ENCODE measurements at places on chromosomes 16 and 17.

DNA sequence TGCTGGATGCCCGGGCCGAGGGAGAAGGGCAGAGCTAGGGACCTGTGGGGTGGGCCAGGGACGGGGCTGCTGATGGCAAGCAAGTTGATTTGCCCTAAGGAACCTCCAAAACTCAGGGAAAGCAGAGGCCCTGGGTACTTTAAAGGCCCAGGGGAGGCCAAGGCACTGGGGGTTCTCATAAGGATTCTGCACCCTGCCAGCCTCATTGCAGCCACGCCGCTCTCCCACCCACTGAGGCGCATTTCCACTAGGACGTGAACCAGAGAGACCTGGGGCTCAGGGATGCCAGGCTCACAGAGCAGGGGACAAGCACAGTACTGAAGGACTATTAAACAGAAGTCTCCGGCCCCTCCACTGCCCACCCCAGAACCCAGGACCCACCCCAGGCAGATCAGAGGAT is 39.4 kb upstream of the RBFOX3 start:
- peak; percentile 12 for DNase-seq

DNA sequence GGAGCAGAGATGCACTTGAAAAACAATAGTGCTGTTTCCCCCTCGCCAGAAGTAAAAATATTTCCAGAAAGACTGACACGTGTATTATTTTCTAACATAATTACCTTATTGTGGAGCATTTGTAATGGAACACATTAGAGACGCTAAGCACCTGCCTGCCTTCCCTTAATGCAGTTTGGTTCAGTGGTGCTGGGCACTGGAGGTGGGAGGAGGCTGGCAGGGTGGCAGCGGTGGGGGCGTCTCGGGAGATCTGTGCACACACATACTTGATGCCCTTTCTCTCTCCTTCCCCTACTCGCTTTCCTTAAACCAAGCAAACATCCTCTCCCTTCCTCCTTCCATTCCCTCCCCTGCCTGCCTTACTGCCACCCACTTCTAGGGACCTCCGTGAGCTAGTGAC is 156.6 kb upstream of the SDK2 start:
- DNase-seq = no peak

GRCh38 chr17:80476877-80477646 is 655 bp upstream of the NPTX1 start:
- DNase-seq = peak; percentile 28

DNA sequence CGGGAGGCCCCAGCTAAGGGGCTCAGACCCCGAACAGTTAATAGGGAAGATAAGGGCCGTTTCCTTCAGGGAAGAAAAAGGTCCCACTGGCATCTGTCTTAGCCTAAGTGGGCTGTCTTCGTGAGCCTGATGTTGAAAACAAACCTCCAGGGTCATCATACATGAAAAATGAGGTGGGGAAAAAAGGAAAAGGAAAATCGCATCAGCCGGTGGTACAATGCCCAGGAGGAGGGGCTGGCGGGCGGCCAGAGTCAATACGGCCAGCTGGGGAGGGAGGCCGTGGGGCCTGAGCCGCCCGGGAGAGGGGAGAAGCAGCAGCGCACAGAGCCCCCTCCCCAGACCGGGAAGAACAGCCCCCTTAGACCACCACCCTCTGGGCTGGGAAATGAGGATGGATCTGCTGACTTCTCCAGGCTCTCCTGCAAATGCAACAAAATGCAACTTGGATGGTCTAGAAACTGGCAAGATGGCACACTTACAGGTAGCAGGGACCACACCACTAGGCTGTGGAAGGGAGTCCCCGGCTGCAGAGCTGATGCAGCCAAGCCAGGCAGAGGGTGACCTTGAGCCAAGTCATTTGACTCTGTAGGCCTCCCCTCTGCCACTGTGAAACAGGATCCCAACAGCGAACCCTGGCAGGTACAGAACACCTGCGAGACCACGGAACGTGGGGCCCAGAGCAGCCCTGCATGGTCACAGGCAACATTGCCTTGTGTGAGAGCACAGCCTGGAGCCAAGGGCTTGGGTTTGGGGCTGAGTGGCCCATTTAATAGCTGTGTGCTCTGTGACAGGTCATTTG is 448.5 kb downstream of the SOX9 start:
- DNase-seq = no peak

- DNase-seq = no peak
Measured at GRCh38 chr16:80746231-80746630, 58.2 kb downstream of the CDYL2 start.

DNA sequence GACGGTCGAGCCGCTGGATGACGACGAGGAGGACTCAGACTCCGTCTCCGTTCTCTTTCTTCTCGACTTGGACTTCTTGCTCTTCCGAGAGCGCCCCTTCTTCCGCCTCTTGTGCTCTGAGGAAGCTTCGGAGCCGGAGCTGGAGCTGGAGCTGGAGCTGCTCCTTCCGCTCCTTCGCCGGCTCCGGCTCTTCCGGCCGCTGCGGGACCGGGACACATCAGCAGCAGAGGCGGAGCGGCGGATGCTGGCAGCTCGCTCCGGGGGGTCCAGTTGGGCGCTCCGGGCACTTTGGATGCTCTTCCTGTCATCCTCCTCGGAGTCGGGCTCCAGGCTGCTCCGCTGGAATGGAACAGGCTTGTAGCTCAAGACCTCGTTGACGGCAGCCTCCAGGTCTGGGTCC is 36.9 kb downstream of the PIPOX start:
- DNase-seq = no peak

- no peak for DNase-seq
Measured at GRCh38 chr16:29962344-29962994, 590 bp downstream of the TMEM219 start.

DNA sequence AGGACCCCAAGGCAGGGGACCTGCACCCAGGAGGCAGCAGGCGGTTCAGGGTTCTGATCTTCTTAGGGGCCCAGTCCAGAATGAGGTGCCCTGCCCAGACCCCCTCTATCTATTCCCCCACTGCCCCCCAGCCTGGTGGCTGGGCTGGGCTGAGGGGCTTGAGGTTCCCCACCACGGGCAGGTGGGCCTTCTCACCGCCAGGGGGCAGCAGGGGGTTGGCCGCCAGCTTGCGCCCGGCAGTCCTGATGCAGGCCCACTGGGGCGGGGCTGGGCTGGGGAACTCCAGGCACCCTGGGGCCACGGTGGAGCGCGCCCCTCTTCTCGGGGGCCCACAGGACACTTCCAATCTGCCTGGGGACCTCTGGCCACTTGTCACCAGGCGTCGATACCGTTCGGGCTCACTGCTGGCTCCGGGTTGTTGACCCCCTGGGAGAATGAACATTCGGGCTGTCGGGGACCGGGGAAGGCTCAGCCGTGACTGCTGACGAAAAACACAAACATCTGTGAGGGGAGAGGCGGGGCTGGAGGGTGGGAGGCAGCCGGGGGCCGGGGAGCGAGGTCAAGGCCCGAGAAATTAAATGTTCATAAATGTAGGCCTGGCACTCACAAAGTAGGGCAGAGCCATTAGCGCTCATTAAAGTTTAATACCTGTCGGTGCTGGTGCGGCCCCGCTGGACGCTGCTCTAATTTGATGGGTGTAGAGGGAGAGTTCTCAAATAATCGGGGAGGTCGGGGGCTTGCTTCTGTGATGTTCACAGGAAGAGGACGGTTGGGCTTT is 219.3 kb upstream of the GSE1 start:
- DNase-seq = peak; percentile 79

DNA sequence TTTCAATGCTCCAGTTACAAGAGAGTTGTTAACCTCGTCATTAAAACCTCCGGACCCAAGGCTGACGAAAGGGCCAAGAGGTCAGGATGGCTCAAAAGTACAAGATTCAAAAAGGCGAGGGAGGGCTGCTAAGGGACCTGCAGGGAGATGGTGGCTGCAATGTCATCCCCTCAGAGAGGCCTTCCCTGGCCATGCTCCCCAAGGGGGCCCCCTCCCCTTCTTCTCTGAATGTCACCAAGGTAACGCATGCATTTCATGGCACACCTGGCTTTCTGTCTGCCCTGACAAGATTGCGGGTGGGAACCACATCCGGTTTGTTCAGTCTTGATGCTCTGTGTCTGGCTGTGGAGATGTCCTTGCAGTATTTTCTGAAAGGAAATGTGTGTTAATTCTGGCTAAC is 89.9 kb downstream of the C16orf78 start:
- DNase-seq = peak; percentile 67

DNA sequence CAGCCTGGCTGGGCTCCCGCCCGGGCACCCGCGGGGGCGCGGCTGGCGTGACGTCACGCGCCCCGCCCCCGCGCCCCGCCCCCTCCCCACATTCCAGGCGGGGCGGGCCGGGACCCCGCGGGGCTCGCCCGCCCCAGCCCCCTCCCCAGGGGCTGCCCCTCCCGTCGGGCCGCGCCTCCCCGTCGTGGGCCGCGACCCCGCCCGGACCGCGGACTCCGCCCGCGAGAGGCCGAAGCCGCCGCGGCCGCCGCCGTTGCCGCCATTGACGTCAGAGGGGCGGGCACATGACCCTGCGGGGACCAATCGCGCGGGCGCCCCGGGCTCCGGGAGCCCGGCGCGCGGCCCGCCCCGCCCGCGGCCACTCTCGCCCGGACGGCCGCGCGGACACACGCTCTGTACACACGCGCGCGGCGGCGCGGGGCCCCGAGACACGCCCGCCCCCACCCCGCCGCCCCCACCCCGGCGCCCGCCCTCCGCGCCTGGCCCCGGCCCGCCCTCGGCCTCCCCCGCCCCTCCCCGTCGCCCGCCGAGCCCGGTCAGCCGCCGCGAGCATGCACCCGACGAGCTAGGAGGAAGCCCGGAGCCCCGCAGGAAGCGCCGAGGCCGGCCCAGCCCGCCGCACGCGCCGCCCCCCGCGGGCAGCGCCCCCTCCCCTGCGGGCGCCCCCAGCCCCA is at the start of gene CMIP:
Gene CMIP, plus strand, starts transcription at position 361 of the 674 bp plus-strand sequence.
- DNase-seq = peak; percentile 79

- no peak for DNase-seq
Measured at GRCh38 chr17:37109731-37110710, 161.3 kb downstream of the AATF start.

GRCh38 chr16:19700319-19700781 is 17.7 kb downstream of the KNOP1 start:
- no peak for DNase-seq

DNA sequence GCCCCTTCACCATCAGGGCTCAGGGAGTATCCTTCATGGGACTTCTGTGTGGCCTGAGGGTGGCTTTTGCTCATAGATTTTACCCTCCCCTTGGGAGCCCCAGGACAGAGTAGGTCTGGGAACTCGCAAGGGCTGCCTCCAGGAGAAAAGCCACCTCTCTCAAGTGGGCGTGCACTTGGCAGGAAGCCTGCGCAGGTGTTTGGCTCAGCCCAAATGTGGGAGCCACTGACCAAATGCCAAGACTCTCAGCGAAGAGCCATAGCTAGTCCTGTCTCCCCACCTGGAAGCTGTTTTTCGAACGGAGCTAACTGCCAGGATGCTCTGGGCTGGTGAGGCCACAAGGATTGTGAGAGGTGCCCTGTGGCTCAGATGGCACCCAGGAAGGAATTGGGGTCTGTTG is 2.0 kb upstream of the HSD17B2 start:
- DNase-seq = no peak

GRCh38 chr17:66465701-66466100 is 163.3 kb downstream of the PRKCA start:
- DNase-seq = no peak

- no peak for DNase-seq
Measured at GRCh38 chr17:82685291-82685690, 13.2 kb downstream of the RAB40B start.

- no peak for DNase-seq
Measured at GRCh38 chr16:86783636-86784626, 205.6 kb downstream of the FOXL1 start.
